Immature natural killer cell (primary cell): ENCODE measurements at places on chromosomes 4 and X.

DNA sequence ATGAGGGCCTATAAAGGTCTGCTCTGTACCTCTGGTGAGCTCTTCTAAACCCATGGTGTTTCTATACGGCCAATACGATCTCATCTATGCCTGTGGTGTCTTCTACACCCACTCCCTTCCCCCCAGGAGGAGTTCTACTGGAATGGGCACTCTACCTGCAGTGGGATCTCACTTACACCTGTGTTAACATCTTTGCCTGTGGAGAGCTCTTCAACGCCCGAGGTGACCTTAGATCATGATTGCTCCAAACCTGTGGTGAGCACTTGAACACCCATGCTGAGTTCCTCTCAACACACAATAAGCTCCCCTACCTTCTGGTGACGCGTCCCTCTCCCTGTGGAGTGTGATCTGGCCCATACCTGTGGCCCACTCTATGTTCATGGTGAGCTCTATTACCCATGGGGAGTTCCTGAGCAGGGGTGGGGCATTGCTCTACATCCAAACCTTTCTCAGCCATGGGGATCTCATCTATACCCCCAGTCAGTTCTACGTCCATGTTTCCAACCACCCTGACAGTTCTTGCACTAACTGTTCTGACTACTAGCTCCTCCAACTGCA, 48.6 kb downstream of the BCOR start:
- DNase-seq = no peak

DNA sequence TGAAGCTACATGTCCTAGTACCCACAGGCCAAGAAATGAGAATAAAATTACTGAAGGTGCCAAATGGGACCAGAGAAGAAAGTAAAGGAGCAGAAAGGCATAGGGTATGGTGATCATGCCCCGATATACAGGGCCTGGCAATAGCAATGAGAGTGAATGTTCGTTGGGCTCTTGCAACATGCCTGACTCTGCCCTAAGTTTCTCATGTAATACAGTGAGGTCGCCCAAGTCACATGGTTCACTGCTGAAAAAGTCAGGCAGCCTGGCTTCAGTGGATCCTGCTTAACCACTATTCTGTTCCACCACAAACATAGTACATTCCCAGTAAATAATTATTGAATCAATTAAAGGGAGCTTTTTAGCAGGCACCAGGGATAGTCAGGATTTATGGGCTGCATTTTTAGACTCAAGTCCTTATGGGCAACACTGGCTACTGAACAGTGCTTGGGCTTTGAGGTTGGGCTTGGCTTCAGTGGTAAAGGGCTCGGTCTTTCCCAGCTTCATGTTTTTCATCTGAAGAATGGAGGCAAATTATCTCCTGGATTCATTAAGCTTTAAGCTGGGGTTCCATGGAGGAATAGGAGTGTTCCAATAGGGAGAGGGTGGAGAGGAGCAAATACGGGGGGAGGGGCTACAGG, 67.1 kb upstream of the ZNF518B start:
- no peak for DNase-seq

DNA sequence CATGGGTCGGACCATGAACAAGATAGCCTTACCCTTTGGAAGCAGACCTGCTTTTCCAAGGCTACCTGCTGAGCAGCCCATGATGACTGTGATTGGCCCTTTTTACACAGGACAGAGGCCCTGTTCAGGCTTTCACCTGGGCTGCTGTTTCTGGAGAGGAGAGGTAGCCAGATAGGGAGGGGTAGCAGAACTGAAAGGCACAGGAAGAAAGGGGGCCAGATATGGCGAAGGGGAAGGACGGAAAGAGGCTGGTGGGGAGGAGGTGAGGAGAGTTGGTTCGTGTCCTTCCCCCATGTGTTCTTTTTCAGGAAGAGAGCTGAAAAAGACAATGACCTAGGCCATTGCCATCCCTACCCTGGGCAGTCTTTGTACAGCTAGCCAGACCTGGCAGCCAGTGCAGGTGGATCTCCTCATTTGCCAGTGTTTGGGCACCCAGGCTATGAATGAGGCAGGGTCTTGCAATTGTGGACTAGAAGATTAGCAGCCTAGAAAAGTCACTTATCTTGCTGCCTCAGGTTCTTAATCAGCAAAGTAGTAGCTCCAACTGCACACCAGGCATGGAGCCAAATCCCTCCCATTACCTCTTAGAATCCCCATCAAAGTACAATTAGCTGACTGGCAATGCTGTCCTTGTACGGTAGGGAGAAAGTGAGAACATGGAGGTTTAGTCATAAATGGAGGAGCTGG, 139.6 kb downstream of the AMMECR1 start:
- DNase-seq = no peak

GRCh38 chr4:171929907-171930306, 116.7 kb downstream of the GALNTL6 start:
- DNase-seq = no peak

DNA sequence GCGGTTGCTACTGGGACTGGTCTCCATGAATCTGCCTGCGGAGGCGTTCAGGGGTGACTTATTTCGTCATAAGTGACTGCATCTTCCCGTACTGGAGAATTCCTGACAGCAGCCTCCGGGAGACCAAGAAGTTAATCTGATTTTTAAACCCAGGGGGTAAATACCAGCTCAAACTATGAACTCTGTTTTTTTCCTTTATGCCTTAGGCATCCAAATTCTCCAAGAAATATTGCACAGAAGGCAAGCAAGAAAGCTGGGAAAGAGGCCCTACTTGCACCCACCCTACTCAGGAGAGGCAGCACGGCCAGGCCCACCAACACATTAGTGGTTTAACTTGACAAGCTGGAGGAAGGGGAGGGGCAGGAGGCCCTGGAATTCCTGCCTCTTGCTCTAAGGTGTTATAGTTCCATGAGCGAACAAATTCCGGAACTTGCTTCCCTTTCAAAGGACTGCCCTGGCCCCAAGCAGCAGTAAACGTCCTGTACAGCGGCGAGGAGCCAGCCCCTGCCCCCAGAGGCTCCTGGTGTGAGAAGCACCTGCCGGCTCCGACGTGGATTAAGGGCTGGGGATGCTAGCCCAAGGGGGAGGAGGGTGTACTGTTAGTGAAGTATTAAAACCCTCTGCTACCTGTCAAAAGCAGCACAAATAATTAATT, 177.2 kb downstream of the AFAP1 start:
- DNase-seq = no peak

DNA sequence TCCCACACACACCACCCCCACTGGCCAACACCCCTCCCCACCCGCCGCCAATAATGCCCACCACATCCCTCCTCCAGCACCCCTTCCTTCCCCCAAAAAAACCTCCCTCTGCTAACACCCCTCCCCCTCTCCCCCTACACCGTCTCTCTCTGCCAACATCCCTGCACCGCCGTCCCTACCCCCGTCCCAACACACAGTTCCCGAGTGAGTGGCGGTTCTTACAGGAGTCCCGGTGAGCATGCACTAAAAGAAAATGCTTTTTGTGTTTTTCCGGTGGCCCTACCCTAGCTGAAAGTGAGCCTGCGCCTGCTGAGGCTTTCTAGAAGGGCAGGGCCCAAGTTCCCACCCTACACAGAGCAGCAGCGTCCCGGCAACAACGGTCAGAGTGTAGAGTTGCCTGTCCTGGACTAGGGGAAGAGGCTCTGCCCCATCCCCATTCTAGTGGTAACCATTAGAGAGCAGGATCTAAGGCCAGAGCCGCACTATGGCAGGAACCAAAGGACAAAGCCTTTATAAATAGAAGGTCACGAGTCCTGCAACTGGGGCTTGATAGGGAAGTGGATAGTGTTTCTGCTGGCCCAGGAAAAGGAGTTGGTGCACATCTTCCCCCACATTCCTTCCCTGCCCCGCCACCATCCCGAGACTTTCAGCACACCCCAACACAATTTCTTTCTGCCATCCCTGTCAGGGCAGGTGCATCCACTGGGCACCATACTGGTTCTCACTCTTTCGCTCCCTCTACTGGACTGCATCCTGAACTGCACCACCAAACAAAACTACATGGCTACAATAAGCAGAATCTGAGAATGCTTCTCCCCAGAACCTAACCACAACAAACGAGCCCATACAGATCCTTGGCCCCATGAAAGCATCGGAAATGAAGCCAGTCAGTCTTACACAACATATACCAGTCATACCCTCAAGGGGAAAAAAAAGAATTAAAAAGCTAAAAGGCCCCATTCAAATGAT, 78.1 kb upstream of the PAGE3 start:
- peak; percentile 6 for DNase-seq

DNA sequence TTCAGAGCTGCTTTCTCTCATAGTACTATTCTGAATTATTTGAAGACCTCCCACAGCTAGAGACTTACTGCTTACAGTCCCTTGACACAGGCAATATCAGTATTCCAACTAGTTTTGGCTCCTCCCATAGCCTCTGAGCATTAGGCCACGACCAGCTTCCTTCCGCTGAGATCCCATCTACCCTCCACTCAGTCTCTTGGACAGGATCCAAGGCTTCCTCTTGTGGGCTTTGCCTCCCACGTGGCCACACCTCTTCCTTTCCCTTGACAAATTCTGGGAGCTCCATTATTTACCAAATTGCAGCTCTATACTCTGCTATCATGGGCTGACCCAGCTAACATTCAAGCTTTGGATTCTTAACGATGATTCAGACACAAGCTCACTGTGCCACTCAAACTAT, 470.4 kb upstream of the GALNT7 start:
- no peak for DNase-seq

DNA sequence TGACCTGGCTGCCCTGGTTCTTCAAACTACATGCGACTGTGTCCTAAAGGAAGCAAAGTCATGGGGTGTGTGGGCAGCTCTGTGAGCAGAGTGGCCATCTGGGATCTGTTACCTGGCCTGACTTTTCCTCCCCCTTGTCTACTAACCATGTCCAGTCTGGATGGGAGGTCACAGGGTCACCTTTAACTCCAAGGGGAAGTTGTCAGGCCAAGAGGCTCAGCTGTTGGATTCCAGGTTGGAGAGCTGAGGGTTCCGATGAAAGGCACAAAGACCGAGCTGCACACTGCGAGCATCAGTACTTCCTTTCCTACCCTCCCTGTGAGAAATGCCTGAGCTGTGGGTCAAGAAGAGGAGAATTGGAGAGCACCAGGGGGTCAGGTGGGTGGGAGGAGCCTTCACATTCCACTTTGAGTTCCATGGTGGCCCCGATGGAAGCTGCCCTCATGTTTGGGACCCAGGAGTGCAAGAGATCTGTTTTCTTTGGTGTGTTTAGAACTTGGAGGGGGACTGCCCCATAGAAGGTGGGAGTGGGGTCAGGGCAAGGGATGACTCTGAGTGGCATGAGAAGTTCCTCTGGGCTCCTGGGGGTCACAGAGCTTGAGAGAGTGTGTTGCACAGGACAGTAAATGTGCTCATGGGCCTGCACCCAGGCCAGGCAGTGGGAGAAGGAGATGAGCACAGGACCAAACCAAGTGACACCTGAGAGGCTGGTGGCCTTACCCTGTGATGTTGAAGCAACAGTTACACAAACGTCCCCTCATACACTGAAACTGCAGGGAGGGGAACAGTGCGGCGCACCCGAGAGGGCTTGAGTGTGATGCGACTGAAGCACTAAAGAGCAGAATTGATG, 36.2 kb downstream of the RGS12 start:
- DNase-seq = no peak

DNA sequence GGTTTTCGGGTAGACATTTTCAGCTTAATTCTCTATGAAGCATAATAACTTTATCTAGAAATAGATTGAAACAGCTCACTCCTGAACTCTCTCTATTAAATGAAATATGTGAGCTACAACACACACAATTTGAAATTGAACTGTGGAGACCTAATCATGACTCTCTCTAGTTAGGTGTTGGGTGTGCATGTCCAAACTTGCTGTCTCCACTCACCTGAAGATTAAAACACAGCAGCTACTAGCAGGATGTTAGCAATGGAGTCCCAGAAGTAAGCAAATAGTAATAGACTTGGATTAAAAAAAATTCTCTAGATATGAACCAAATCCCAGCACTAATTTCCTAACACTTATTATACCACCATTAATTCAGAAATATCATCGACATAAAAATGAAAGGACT, 173.1 kb downstream of the FSTL5 start:
- no peak for DNase-seq

DNA sequence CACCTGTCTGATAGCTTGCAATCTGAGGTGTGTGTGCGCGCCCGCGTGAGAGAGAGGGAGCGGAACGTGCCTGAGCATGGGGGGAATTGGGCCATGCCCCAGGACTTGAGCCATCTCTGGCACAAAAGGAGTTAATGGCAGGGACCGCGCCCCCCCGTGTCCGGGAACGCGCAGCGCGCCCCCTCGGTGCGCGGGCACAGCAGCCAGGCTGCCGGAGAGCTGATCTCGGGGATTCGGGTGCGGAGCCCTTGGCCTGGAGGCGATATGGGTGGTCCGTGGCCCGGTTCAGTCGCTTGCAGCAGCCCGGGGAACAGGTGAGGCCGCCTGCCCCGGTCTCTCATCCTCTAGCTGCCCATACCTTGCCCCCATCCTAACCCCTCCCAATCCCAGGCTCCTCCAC, at the start of gene NLGN3:
Gene NLGN3 (plus strand): TSS at position 191 of the 400 bp plus-strand sequence. CDS start 2,909 bp downstream, outside the sequence.
- no peak for DNase-seq

DNA sequence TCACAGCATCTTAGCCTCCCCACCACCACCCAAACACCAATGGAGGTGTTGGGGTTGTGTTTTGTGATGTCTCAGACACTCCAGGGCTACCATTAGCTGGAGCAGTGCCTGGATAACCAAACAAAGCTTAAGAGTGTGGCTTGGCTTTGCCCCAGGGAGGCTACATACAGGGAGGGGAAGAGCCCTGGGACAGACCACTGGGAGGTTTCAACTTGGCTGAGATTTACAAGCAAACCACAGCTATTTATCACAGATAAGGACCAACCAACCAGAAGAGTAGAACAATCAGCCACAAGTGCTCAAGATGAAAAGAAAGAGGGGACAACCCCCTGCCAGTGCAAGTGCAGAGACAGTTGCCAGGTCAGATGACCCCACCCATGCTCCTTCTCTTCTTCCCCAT, 24.1 kb downstream of the SOX3 start:
- DNase-seq = no peak

DNA sequence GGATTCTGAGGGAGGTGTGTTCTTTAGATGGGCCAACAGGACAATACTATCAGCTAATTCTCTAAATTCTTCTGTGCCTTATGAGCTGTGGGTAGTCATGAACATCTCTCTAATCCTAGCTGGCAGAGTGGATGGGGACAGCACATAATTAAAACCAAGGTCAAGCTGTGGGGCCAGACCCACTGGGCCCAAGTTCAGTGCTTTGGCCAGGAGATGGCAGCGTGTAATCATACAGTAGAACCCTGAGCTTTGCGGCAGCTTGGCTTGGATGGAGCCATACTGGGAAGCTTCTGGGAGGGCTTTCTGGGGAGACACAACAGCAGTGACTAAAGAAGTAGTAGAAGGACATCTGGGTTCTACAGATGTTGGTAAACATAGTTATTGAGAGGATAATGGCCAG, 140.3 kb upstream of the CXCL13 start:
- no peak for DNase-seq
